ENCODE measurements at places on chromosomes 13 and 19.

- DNase-seq = no peak
These were observed 533 bp upstream of the DCAF15 start for GRCh38 chr19:13951799-13952153.

- no peak for DNase-seq
These were observed 6.5 kb upstream of the ZNF708 start for GRCh38 chr19:21335721-21336120.

DNA sequence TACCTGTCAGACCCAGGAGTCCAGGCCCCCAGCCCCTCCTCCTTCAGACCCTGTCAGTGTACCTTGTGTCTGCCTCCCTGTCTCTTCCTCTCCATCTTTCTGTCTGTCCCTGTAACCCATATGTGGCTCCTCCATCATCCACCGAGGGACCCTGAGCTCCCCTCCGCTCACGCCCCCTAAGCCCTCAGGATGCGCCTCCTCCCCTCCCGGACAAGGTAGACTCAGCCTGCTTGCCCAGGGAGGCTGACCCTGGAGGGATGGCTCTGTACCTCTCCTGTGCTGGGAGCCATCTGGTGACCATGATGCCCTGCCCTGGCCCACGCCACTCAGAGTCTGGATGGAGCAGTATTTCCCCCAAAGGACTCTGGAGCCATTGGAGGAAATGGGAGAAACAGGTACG, 1.0 kb upstream of the CAPN12 start:
- no peak for DNase-seq

DNA sequence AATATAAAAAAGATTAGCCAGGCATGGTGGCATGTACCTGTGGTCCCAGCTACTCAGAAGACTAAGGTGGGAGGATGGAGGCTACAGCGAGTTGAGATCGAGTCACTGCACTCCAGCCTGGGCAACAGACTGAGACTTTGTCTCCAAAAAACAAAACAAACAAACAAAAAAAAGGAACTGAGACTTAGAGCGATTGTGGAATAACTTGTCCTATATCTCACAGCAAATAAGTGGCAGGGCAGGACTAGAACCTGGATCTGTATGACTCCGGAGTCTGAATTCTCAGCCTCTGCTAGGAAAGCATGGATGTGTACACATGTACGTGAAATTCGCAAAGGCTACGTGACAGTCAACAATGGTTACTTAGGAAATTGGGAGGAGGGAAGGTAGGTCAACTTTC, 20.1 kb downstream of the KRTDAP start:
- no peak for DNase-seq

GRCh38 chr13:31377946-31378345, 178.2 kb downstream of the B3GLCT start:
- DNase-seq = no peak

GRCh38 chr13:34208336-34208735, 390.4 kb downstream of the RFC3 start:
- DNase-seq = no peak

DNA sequence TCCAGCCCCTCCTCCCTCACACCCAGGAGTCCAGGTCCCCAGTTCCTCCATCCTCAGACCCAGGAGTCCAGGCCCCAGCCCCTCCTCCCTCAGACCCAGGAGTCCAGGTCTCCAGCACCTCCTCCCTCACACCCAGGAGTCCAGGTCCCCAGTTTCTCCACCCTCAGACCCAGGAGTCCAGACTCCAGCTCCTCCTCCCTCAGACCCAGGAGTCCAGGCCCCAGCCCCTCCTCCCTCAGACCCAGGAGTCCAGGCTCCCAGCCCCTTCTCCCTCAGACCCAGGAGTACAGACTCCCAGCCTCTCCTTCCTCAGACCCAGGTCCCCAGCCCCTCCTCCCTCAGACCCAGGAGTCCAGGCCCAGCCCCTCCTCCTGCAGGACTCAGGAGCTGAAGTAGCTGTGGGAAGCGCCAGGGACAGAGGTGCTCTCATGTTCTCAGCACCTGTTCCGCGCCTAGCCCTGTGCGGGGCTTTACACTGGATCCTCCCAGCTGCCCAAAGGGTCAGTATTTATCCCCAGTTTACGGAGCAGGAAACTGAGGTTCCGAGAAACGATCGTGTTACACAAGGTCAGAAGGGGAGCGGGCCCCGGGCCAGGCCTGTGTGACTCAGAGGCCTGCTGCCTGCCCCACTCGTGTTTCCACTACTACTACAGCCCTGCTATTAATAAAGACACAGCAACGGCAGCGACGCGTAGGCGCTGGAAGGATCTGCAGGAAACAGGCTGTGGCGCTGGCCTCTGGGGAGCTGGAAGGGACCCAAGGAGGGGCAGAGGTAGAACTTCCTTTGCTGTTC, 1.7 kb upstream of the SBK3 start:
- DNase-seq = no peak

DNA sequence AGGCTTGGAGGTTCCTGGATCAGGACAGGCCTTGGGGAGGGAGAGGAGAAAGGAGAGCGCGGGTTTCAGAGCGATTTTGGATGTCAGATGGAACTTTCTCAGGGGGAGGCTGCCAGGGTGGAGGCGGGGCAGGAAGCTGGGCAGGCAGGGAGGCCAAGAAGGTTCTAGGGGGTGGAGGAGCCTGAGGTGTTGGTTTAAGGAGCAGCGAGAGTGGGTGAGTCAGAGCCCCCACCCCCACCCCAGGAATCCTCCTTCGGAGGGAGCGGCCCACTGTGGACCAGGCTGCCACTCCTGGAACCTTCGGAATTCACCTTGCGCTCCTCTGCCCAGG, 15.9 kb upstream of the NOP53 start:
- DNase-seq = no peak

DNA sequence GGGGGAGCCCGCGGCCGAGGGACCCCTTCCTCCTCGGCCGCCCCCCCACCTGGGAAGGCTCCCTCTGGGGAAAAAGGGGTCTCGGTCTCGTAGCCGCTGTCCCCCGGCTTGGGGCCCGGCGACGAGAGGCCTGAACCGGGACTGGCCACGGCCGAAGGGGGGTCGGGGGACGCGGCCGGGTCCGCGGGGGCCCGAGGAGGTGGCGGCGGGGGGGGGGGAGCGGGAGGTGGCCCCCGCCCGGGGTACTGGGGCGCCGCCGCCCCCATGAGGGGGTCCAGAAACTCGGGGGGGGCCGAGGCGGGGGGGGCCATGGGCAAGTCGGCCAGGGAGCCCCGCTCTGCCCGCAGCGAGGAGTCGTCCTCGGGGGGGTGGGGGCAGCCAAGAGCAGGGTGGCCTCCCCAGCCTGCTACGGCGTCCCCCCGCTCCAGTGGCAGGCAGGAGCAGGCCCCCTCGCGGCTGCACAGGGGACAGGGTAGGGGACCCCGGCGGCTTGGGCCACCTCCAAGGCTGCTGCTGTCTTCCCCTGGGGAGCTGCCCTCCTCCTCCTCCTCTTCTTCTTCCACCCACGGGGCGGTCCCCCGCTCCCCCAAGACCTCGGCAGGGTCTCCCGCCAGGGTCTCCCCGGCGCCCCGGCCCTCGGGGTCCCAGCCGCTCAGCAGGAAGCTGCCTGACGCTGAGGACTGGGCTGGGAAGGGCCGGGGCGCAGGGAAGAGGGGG, 12.9 kb downstream of the LMTK3 start:
- DNase-seq = no peak

DNA sequence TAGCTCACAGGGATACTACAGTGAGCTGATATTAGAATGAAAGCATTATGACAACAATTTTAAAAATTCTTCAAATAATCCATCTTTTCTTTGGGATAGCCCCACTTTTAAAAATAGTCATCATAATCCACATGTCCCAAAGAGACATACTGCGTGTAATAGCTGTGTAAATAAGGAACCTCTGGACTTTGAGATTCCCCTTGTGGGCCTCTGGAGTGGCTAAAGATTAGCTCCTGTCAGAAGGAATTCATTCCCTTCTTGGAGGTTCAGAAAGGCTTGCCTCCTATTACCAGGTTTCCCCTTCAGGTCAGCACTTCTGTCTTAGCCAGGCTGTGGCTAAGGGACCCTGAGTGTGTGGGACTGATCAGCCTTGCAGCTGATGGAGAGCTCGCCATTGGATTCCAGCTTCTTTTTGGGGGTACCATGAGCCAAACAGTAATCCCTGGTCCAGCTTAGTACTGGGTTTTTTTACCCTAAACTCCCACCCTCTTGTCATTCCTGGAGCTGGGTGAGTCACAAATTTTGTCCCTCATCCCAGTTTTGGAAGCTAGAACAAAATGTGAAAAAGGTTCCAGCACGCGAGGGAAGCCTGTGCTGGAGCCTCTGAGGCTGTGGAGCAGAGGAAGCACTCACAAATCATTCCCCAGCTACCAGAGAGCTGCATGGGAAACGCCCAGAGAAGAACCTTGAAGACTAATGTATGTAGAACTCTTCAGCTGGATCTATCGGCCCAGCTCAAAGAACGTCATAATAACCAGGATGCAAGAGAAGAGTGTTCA, 96.7 kb downstream of the RNASEH2B start:
- DNase-seq = no peak

- no peak for DNase-seq
These were observed 6.5 kb downstream of the TMEM255B start for GRCh38 chr13:113765564-113765910.

GRCh38 chr19:15374796-15375440, 4.7 kb downstream of the AKAP8 start:
- DNase-seq = no peak

DNA sequence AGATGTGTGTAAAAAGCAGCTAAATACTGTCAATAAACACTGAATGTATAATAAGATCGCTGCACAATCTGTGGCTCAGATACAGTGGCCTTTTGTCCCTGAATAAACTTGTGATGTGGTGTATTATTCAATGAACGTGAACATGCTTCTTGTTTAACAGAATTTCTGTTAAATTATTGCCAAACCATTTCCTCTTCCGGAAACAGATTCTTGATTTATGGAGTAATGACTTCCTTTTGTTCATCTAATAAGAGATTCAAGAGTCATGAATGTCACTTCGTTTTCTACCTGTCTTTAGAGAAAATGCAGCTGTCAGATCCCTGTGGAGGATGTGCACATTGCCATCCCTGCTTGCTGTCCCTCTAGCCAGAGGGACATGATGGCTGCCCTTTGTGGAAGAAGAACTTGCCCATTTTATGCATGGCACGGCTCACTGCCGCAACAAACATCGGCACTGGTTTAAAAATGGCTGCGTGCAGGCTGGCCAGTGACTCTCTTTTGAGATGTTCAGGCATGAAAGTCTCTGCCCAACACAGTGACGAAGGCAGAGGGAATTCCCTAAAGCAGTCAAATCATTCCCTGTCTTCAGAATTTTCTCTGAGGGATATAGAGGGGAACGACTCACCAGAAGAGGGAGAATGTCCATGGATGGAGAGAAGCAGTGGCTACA, 3.1 kb upstream of the TNFSF13B start:
- DNase-seq = no peak

GRCh38 chr19:16794456-16795441, 34.4 kb upstream of the SIN3B start:
- no peak for DNase-seq

- no peak for DNase-seq
These were observed 103.9 kb downstream of the ZIC5 start for GRCh38 chr13:99867535-99868257.

- DNase-seq = no peak
These were observed 10.4 kb downstream of the MYO1F start for GRCh38 chr19:8566855-8567254.

DNA sequence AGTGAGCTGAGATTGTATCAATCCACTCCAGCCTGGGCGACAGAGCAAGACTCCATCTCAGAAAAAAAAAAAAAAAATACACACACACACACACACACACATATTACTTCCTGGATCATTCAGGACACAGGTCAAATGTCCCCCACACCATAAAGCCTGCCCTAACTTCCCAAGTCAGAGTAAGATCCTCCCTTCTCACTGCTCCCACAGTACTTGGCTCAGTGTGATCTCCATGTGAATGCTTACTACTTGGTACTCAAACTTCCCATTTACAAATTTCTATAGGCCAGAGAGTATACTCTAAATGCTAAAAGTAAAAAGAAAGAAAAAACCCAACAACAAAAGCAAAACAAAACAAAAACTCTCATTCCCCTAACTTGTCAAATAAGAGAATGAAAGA, 386.8 kb downstream of the SLITRK6 start:
- no peak for DNase-seq

DNA sequence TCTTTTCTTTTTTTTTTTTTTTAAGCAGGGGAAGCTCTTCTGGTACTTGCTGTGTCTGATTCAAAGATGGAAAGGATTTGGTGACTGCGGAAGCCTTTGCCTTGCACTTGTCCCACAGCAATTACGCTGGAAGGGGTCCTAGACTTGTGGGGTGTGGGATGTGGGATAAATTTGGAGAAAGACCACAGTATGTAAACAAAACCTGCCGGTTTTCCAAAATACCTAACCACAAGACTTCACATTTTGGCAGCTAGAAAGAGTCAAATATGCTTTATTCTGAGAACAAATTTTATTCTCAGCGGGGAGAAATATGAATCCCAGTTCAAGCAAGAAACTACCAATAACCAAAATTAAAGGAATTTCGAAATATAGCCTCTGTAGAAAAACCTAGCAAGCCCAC, 176.5 kb downstream of the SPRY2 start:
- no peak for DNase-seq

All from NCI-H524 treated with DMSO at 0.1 percent for 48 hours (cell line).